ENCODE measurements at places on chromosomes 5 and 9.

DNA sequence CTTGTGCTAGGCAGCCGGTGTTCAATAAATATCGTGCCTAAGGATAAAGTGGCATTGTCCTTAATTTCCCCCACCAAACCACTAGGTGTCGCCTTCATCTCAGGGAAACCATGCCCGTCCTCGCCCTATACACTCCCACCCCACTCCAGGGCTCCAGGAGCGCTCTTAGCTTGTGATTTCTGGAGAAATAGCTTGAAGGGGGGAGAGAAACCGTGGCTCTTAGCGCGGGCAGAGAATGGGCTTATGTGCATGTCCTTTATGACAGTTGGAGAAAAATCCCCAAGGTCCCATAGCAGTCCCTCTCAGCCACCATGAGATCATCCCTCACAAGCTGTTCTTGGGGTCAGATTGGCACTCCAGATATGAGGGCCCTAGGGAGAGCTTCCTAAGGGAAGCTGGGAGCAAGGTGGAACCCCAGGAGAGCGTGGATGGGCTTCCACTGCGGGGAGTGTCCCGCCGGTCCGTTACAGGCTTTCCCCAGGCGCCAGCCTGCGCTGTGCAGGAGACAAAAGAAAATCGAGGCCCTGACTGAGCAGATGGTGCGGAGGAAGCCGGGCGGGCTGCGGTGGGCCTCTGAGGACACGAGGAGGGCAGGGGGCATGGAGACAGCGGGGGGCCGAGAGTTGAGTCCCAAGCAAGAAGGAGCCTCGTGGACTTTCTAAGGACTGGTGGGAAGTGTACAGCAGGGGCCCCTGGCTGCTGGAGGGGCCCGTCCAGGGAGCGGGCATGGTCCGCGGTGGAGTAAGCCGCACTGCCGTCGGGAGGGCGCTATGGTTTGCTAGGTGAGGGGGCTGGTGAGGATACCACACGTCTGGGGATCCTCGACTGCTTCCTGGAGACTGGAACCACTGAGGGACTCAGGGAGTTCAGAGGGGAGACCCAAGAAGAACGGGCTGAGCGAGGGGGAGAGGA, 750 bp upstream of the NPR2 start:
- peak; percentile 88 for DNase-seq

GRCh38 chr5:143682929-143683386, 129.0 kb upstream of the HMHB1 start:
- DNase-seq, result no peak

GRCh38 chr5:64838376-64838775, 69.6 kb downstream of the CWC27 start:
- no peak for DNase-seq

GRCh38 chr5:65391591-65391990, 90.1 kb downstream of the ADAMTS6 start:
- no peak for DNase-seq

- DNase-seq, result no peak
Observed at GRCh38 chr9:132443951-132444607, 34.1 kb downstream of the CFAP77 start.

DNA sequence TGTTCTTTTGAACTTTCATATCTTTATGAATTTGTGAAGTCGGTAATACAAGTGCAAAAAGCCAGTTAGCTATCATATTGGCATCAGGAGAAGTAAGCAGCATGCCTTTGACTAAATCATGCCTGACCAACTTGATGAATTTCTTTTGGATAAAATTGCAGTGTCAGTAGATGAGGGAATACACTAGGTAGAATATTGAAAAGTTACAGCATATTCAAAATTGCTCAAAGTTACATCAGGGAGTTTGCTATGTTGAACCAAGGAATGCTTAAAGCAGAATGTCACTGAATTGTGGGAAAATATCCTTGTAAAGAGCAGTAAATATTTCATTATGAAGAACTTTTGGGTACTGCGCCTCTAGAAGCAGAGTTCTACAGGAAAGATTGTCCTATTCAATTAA, 87.1 kb upstream of the TLX3 start:
- DNase-seq, result no peak

DNA sequence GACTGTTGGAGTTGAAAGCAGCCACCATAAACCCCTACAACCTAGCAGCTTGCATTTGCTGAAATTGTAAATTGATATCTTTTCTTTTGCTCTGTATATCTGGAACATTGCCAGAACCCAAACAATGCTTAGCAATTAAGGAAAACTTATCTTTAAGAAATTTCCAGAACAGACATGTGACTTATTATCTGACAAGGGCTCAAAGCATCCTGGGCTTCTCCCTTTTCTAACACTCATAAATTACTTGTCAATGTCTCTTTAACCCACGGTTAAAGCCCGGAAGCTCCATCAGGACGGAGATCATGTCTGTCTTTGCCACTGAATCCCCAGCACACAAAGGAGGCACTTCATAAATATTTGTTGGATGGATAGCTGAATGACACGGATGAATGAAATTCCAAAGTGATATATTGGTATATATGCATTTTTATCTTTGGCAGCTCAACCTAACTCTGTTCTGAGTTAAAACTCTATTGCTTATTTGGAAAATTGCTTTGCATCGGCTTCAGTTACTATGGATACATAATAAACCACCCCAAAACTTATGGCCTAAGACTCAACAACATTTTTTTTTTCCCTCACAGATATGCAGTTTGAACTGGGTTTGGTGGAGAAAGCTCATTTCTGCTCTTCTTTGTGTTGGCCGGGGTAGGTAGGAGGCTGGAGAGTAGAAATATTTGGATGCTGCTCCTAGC, 103.1 kb upstream of the CLINT1 start:
- DNase-seq, result no peak

GRCh38 chr5:9499498-9499876, 46.4 kb downstream of the SEMA5A start:
- DNase-seq, result no peak

DNA sequence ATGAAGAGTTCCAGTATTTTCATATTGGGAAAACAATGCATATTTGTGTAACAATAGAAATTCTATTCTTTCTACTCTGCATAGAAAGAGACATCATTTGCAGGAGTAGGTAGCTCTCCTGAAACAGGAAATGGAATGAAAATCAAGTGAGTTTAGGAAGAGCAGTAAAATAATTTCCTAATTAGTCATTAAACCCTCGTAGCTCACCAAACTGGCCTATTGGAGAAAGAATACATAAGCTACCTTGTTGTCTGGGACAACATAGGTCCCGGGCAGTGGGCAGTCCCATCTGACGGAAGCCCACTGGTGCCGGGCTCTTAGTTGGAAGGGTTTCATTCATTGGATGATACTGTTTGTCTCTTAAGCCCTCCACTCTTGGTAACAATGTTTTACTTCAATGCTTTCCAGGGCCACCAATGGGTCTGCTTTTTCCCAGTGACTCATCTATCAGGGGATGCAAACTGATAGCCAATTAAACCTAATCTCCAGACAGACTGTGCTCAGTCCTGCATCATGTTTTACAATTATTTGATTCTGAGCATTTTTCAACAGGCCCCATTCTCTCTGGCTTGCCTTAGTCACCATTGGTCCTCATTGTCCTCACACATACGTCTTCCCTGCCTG, 46.5 kb downstream of the GNA14 start:
- no peak for DNase-seq

DNA sequence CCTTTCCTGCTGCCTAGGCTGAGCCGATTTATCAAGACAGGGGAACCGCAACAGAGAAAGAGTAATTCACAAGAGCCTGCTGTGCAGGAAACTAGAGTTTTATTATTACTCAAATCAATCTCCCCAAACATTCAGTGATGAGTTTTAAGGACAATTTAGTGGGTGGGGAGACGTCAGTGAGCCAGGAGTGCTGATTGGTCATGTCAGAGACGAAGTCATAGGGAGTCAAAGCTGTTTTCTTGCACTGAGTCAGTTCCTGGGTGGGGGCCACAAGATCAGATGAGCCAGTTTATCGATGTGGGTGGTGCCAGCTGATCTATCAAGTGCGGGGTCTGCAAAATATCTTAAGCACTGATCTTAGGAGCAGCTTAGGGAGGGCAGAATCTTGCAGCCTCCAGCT, 19.0 kb downstream of the SNX24 start:
- no peak for DNase-seq

- no peak for DNase-seq
Observed at GRCh38 chr5:115379622-115380344, 83.3 kb upstream of the CCDC112 start.

DNA sequence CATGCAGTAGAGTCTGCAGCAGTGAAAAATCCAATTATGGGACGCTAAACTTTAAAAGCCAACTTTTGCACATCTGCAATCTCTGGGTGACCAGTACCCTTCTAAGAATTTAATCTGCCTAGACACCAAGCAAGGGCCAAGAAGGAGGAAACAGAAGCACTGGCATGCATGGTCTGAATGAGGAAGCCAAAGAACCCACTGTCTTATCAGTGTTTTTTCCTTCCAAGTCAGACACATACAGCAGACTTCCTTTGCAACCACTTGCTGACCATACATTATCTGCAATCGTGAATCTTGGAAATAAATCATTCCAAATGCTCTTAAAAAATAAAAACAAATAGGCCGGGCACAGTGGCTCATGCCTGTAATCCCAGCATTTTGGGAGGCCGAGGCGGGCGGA, 65.9 kb downstream of the DEPDC1B start:
- no peak for DNase-seq

GRCh38 chr9:136964171-136964689, 12.2 kb downstream of the LCN12 start:
- no peak for DNase-seq

- DNase-seq, result peak; percentile 79
Observed at GRCh38 chr9:98986866-98987651, 43.4 kb downstream of the COL15A1 start.

GRCh38 chr5:151622367-151623088, 31.4 kb upstream of the FAT2 start:
- no peak for DNase-seq
